ENCODE measurements at places on chromosomes 3 and 15. TPM values are rescaled to one million over a fixed set of nuclear protein-coding genes. Genes with fewer than 3 reads are reported as not detected.

- H3K27me3 ChIP-seq = no peaks in the 10 kb centered on the region
- no peak overlapping the region for H3K4me3 ChIP-seq
- H3K4me1 ChIP-seq = no peaks in the 10 kb centered on the region
- no peak for DNase-seq
- no peak overlapping the region for H3K27ac ChIP-seq
Measured at GRCh38 chr3:6521369-6522113, 339.4 kb upstream of the GRM7 start.

- H3K36me3 ChIP-seq = no peaks in the 10 kb centered on the region
- no peaks in the 10 kb centered on the region for H3K27me3 ChIP-seq
- no peaks in the 10 kb centered on the region for H3K4me1 ChIP-seq
- no peak overlapping the region for H3K27ac ChIP-seq
- DNase-seq = peak; percentile 16
Measured at GRCh38 chr15:53384417-53384816, 375.0 kb downstream of the WDR72 start.

The GABRB3 gene
- total RNA-seq = 14.6 TPM

The SPINK8 gene
- total RNA-seq = not detected

The EPB42 gene
- total RNA-seq = not detected
